Spinal cord (tissue), 10 donors: ENCODE measurements at places on chromosomes 4 and X. TPM values are rescaled to one million over a fixed set of nuclear protein-coding genes. Genes with fewer than 3 reads are reported as not detected.
A peak's percentile ranks its signal among the peaks of the same experiment; 100 is the strongest.

- no peak for DNase-seq
- H3K36me3 ChIP-seq = no peaks in the 10 kb centered on the region
- H3K4me3 ChIP-seq = no peak overlapping the region
- no peak overlapping the region for H3K27ac ChIP-seq
Measured at GRCh38 chrX:30217465-30217864, 2.1 kb downstream of the MAGEB2 start.

- H3K27me3 ChIP-seq = peaks cover 26% of the 10 kb centered on the region
- H3K4me3 ChIP-seq = no peak overlapping the region
- peaks cover 13% of the 10 kb centered on the region for H3K4me1 ChIP-seq
- no peak overlapping the region for H3K27ac ChIP-seq
Measured at GRCh38 chr4:184811526-184812198, 14.1 kb downstream of the ACSL1 start.

DNA sequence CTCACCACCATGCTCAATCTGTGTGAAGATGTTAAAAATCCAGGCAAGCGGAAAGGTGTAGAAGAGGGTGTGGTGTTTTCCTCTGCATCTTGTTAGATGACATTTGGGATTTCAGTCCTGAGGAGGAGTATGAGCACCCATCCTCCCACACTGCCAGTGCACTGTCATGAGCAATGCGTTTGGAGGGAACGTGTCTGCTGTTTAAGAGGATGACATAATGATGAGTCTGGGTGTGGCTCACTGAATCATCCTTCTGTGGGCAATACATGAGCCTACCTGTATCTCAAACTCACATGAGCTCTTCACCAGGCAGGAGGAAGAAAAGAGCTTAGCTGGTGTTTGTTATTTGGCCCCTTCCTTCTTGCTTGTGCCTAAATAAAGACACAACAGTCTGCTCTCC lies 67.9 kb upstream of the ARX start:
- H3K27me3 ChIP-seq = no peaks in the 10 kb centered on the region
- H3K4me1 ChIP-seq = no peaks in the 10 kb centered on the region
- H3K4me3 ChIP-seq = no peak overlapping the region
- H3K27ac ChIP-seq = no peak overlapping the region
- no peak for DNase-seq

The BBS7 gene
- 24.9 TPM for total RNA-seq

DNA sequence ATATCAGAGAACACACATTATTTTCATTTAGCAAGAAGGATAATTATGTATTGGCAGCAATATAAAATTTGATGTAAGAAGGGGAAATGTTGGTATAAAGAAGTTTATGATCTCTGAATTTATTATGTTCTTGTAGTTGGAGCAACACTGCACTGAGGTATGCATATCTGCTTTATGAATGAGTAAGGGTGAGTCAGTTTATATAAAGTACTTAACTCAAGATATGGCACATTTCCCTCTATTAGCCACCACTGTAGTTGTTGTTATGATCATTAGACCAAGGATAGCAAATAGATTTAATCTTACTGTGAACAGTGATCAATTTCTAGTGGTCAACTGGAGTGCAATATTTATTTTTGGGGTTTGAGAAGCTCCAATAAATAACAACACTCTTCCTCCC lies 66.6 kb downstream of the SNX25 start:
- no peak overlapping the region for H3K27ac ChIP-seq
- DNase-seq = no peak
- no peaks in the 10 kb centered on the region for H3K27me3 ChIP-seq
- no peaks in the 10 kb centered on the region for H3K36me3 ChIP-seq
- no peak overlapping the region for H3K4me3 ChIP-seq

The GATA1 gene
- total RNA-seq = 0.39 TPM

The HTR2C gene
- 47.4 TPM for total RNA-seq

DNA sequence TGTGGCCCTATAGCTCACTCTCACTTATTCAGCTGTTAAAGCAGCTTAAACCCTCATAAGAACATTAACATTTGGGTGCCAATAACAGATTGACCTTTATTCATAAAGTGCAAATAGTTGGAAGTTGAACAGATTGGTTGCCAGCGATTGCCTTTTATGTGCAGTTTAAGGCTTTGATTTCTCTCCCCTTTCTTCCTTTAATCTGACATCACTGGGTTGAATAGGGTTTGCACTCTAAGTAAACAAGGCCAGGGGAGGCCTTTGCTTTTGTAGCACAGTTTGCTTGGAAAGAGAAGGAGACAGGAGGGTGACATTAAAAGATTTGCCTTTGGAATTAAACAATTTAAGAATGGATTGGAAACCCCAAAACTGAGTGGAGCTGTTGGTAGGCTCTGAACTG lies 114.3 kb downstream of the NKX6-1 start:
- no peak overlapping the region for H3K4me3 ChIP-seq
- peaks cover 3% of the 10 kb centered on the region for H3K4me1 ChIP-seq
- peaks cover 66% of the 10 kb centered on the region for H3K27me3 ChIP-seq
- no peak overlapping the region for H3K27ac ChIP-seq
- H3K36me3 ChIP-seq = no peaks in the 10 kb centered on the region

DNA sequence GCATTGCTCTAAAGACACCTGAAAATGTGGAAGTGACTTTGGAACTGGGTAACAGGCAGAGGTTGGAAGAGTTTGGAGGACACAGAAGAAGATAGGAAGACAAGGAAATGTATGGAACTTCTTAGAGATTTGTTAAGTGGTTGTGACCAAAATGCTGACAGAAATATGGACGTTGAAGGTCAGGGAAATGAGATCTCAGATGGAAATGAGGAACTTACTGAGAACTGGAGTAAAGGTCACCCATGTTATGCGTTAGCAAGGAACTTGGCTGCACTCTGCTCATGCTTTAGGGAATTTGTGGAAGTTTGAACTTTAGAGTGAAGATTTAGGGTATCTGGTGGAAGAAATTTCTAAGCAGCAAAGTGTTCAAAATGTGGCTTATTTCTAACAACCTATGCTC lies 99.4 kb downstream of the FAM13A start:
- no peak for DNase-seq
- H3K27me3 ChIP-seq = no peaks in the 10 kb centered on the region
- H3K4me1 ChIP-seq = no peaks in the 10 kb centered on the region
- H3K4me3 ChIP-seq = no peak overlapping the region

GRCh38 chrX:153609917-153610835 lies 11.2 kb upstream of the CCNQ start:
- no peaks in the 10 kb centered on the region for H3K36me3 ChIP-seq
- peak overlapping the region; percentile 41 for H3K4me3 ChIP-seq
- peak overlapping the region; percentile 61 for H3K27ac ChIP-seq
- H3K27me3 ChIP-seq = no peaks in the 10 kb centered on the region

GRCh38 chrX:31240982-31241381 lies 169.1 kb upstream of the FTHL17 start:
- no peaks in the 10 kb centered on the region for H3K27me3 ChIP-seq
- H3K36me3 ChIP-seq = no peaks in the 10 kb centered on the region
- H3K4me3 ChIP-seq = no peak overlapping the region

The ERAS gene
- not detected for total RNA-seq

DNA sequence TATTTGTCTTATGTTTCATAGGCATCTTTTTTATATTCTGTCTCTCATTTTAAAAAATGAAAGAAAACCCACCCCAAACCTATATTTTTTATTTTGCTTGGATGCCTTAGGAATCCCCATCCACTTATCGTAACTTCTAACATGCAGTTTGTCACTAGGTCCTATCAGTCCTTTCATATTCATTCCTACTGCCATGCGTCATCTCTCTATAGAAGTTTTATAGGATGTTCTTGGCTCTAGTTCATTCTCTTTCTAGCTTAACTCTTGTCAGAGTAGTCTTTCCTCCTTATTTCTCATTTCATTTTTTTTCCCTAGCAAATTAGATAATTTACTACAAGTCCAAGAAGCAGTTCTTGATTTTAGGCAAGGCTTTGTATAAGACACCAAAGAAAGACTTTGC lies 92.7 kb downstream of the LARP1B start:
- no peak for DNase-seq
- H3K27me3 ChIP-seq = no peaks in the 10 kb centered on the region
- no peak overlapping the region for H3K4me3 ChIP-seq
- peaks cover 11% of the 10 kb centered on the region for H3K36me3 ChIP-seq
- no peak overlapping the region for H3K27ac ChIP-seq

GRCh38 chr4:154044108-154044531 lies 255.2 kb upstream of the SFRP2 start:
- H3K27ac ChIP-seq = no peak overlapping the region
- no peaks in the 10 kb centered on the region for H3K36me3 ChIP-seq
- no peaks in the 10 kb centered on the region for H3K4me1 ChIP-seq
- no peak for DNase-seq
- H3K4me3 ChIP-seq = no peak overlapping the region

The GAGE12J gene
- not detected for total RNA-seq

GRCh38 chr4:186852073-186852420 lies 128.4 kb upstream of the FAT1 start:
- H3K27me3 ChIP-seq = no peaks in the 10 kb centered on the region
- H3K4me1 ChIP-seq = no peaks in the 10 kb centered on the region
- no peak overlapping the region for H3K27ac ChIP-seq
- no peak overlapping the region for H3K4me3 ChIP-seq
- no peaks in the 10 kb centered on the region for H3K36me3 ChIP-seq
- DNase-seq = no peak

The CFI gene
- 88.3 TPM for total RNA-seq

DNA sequence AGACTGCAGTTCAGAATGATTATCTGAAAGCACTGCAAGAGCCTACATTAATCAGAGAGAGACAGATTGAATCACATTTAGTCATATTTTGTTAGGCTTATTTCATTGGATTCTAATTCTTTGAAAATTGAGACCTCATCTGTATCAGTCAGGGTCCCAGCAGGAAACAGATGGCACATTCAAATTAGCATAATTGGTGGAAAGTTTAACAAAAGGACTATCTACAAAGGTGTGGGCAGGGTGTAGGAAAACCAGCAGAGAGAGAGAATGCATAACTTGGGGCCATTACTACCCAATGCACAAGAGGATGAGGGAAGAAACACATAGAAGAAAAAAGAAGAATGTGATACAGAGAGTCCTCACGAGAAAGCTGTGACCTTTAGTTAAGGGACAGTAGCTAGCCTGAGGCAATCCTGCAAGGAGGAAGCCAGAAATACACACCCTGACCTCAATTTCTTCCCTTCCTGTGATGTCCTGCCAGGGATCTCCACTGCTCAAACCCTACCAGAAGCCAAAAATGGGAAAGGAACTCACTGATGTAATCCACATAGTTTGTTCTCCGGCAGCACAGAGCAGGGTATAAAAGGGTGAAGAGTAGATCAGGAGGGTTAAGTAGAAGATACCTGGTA lies 17.7 kb upstream of the XKRX start:
- no peak overlapping the region for H3K4me3 ChIP-seq
- H3K4me1 ChIP-seq = no peaks in the 10 kb centered on the region
- DNase-seq = peak; percentile 6
- H3K36me3 ChIP-seq = no peaks in the 10 kb centered on the region
- no peak overlapping the region for H3K27ac ChIP-seq
